Natural killer cell treated with Interleukin-12 subunit alpha and Interleukin-12 subunit beta and Interleukin-15 and Interleukin-18, amount 100 ng/mL, for 72 hours (primary cell): ENCODE measurements at places on chromosomes 6 and 20. TPM values are rescaled to one million over a fixed set of nuclear protein-coding genes. Genes with fewer than 3 reads are reported as not detected.

The SRSF6 gene
- 153 TPM for total RNA-seq

The EDN1 gene
- total RNA-seq, result 0.20 TPM

DNA sequence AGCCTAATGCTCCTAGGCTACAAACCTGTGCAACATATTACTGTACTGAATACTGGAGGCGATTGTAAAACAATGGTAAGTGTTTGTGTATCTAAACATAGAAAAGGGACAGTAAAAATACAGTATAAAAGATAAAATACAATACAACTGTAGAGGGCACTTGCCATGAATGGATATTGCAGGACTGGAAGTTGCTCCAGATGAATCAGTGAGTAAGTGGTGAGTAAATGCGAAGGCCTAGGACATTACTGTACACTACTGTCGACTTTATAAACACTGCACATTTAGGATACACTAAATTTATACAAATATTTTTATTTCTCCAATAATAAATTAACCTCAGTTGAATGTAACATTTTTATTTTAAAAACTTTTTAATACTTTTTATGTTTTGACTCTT lies 485.0 kb downstream of the MMUT start:
- no peak overlapping the region for H3K4me3 ChIP-seq
- no peaks in the 10 kb centered on the region for H3K27me3 ChIP-seq
- no peaks in the 10 kb centered on the region for H3K36me3 ChIP-seq
- H3K4me1 ChIP-seq, result no peaks in the 10 kb centered on the region
- no peak overlapping the region for H3K27ac ChIP-seq
- DNase-seq, result no peak

The ADGRF1 gene
- not detected for total RNA-seq

The SLC13A3 gene
- 0.47 TPM for total RNA-seq

The MUC22 gene
- not detected for total RNA-seq

The ADTRP gene
- 1.0 TPM for total RNA-seq

DNA sequence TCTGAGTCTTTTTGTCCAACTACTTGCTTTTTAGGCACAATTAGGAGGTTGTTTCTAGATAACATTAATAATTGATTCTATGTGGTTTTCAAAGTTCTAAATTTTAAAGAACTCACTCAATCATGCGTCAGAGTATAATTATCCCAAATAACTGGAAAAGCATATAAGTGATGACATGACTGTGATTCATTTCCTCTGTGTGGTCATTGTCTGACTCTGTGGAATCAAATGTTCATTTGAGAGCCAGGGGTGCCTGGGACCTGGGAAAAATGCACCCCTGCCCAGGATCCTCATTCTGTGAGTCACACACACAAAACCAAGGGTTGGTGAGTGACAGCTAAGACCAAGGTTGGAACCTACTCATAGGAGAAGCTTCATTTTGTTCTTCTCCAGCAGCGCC lies 127.1 kb upstream of the MLIP start:
- no peak overlapping the region for H3K4me3 ChIP-seq
- no peaks in the 10 kb centered on the region for H3K36me3 ChIP-seq
- DNase-seq, result no peak
- H3K27ac ChIP-seq, result no peak overlapping the region

- peaks cover 9% of the 10 kb centered on the region for H3K27me3 ChIP-seq
- no peak for DNase-seq
- no peaks in the 10 kb centered on the region for H3K4me1 ChIP-seq
- no peak overlapping the region for H3K27ac ChIP-seq
- H3K36me3 ChIP-seq, result no peaks in the 10 kb centered on the region
- H3K4me3 ChIP-seq, result no peak overlapping the region
Measured at GRCh38 chr20:23270382-23270911, 80.1 kb upstream of the NXT1 start.

DNA sequence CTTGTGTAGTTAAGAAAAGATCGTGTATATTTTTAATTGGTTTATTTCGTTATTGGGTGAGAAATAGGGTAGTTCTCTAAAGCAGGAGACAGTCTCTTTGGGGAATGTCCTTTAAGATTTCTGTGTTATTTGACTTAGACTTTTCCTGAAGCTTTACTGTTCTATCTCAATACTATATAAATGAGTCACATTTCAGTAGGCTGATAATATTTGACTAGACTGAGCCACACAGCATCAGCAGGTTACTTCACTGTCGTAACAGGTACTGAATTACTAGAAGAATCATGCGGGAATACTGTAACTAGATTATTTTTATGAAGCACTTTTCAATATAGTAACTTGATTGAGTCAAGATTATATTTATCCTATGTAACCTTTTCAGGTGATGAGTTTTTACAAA lies 1.4 kb downstream of the SMAP1 start:
- H3K4me1 ChIP-seq, result peaks cover 65% of the 10 kb centered on the region
- H3K4me3 ChIP-seq, result peak overlapping the region; percentile 95
- H3K36me3 ChIP-seq, result no peaks in the 10 kb centered on the region

DNA sequence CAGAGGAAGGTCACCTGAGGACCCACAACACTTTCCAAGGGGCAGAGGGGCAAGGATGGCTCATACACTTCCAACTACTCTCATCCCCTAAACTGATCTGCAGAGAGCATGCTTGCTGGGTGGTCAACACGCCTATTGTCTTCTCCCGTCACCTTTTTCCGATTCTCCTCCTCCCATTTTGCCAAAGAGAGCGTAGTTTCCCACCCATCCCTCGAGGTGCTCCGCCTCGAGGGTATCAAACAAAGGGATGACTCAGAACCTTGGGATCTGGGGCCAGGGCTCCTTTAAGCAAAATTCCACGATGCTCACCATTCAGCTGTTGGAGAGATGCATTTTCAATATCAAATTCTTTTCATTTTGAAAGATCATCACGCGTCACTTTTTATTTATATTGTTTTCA lies 507.5 kb upstream of the SULF2 start:
- H3K27ac ChIP-seq, result no peak overlapping the region
- DNase-seq, result no peak
- no peak overlapping the region for H3K4me3 ChIP-seq
- peaks cover 32% of the 10 kb centered on the region for H3K27me3 ChIP-seq
- H3K4me1 ChIP-seq, result no peaks in the 10 kb centered on the region
- H3K36me3 ChIP-seq, result no peaks in the 10 kb centered on the region

- H3K27me3 ChIP-seq, result no peaks in the 10 kb centered on the region
- DNase-seq, result no peak
- H3K36me3 ChIP-seq, result peaks cover 5% of the 10 kb centered on the region
Measured at GRCh38 chr6:54681987-54682386, 164.6 kb upstream of the FAM83B start.

DNA sequence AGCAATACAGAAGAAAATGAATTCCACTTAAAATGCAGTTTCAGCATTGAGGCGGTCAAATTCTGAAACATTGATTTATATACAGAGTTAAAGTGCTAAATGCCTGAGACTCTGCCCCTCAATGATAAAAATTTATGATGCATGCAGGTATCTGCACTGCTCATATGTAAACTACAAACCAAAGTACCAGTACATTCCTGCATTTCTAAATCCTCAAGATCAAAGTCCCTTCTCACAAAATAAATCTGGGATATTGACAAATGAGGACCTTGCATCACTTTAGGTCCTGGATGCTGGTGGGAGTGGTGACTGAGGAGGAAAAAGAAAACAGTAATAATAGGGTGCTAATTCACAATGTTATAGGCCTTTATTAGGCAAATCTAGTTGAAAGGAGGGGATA lies 101.9 kb downstream of the FIG4 start:
- no peaks in the 10 kb centered on the region for H3K4me1 ChIP-seq
- peaks cover 4% of the 10 kb centered on the region for H3K36me3 ChIP-seq
- H3K27ac ChIP-seq, result no peak overlapping the region
- no peaks in the 10 kb centered on the region for H3K27me3 ChIP-seq
- no peak for DNase-seq

The SOX12 gene
- total RNA-seq, result 1.5 TPM

The CRIP3 gene
- total RNA-seq, result 2.0 TPM

- no peaks in the 10 kb centered on the region for H3K4me1 ChIP-seq
- H3K36me3 ChIP-seq, result no peaks in the 10 kb centered on the region
- no peak overlapping the region for H3K4me3 ChIP-seq
- no peak for DNase-seq
- H3K27me3 ChIP-seq, result peaks cover 15% of the 10 kb centered on the region
- H3K27ac ChIP-seq, result no peak overlapping the region
Measured at GRCh38 chr20:17878912-17879602, 89.5 kb downstream of the SNX5 start.

The OXT gene
- total RNA-seq, result not detected

DNA sequence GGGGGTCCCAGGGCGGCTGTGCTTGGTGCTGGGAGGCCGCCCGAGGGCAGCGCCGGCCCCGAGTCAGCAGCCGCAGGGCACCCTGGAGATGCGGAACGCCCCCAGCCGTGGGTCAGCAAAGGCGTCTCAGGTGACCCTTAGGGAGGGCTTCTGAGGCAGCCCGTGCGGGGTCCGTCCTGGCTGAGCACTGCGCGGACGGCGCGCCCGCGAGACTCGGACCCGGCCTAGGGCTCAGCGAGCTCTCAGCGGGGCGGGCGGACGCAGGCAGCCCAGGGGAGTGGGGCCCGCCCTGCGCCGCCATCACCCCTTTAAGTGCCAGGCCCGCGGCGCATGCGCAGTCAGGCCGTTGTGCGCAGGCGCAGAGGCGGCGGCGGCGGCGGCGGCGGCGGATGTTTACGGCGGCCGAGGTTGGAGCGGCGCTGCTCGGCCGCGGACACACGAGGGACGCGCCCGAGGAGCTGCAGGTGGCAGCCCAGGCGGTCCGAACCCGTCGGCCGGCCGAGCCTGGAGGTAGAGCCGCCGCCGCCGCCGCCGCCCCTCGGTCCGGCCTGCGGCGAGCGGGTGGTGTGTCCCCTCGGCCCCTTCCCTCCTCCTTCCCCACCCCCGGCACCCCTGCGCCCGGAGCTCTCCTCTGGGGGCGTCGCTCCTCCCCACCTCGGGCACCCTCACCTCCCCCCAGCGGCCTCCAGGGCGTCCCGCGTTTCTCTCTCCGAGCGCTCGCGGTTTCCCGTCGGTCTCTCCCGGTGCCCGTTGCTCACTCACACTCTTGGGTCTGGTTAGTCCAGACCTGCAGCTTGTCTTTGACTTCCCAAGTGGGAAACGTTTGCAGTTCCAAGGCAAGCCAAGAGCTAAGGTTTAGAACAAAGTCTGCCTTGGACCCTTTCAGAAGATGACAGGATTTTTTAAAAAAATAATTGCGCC lies at the start of gene PCMTD2:
PCMTD2 (plus strand) TSS at position 388 of the 921 bp plus-strand sequence. CDS start 4,218 bp downstream, outside the sequence.
- H3K36me3 ChIP-seq, result no peaks in the 10 kb centered on the region
- DNase-seq, result peak; percentile 91
- peak within 1 kb of the TSS; percentile 86 for H3K4me3 ChIP-seq
- peaks cover 4% of the 10 kb centered on the region for H3K27me3 ChIP-seq
- peaks cover 34% of the 10 kb centered on the region for H3K4me1 ChIP-seq

The TRIM10 gene
- not detected for total RNA-seq

DNA sequence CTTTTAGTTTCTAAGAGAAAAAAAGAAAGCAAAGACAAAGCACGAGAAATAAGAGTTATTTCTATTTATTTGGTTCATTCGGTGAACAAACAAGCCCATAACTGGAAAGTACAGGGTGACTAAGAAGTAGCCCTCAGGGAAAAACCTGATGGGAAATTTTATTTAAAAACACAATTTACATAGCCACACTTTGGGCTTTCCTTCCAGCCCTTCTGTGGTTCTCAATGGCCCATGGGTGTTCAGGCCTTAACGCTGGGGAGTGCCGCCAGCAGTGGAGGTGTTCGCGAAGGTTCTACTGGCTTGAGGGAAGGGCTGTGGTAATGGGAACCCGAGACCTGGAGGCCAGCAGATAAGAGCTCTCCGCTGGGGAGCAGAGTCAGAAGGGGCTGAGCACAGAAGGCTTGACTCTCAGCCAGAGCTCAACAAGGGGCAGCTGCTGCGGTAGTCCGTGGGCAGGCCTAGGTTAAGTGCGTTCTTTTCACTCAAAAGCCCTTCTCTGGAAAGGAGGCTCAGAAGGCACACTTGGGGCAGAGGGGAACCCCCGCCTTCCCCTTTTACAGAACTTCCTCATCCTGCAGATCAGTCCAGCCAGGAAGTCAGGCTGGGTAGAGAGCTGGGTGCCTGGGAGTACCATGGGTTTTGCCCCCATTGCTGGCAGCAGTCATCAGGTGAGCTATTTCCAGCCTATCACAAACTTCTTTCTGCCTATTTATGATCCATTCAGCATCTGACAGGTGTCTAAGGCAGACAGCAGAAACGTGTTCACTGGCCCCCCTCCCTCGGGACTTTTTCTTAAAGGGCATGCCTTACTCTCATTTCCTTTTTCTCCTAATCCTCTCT lies 8.8 kb upstream of the CD83 start:
- peaks cover 9% of the 10 kb centered on the region for H3K36me3 ChIP-seq
- peak overlapping the region; percentile 77 for H3K4me3 ChIP-seq
- peak overlapping the region; percentile 63 for H3K27ac ChIP-seq
- DNase-seq, result peak; percentile 78
- H3K27me3 ChIP-seq, result peaks cover 8% of the 10 kb centered on the region

- H3K27ac ChIP-seq, result peak overlapping the region; percentile 10
- no peak for DNase-seq
- H3K4me3 ChIP-seq, result no peak overlapping the region
- no peaks in the 10 kb centered on the region for H3K27me3 ChIP-seq
- H3K36me3 ChIP-seq, result peaks cover 32% of the 10 kb centered on the region
Measured at GRCh38 chr6:154822947-154823558, 89.8 kb downstream of the SCAF8 start.

The FABP7 gene
- not detected for total RNA-seq

- no peak overlapping the region for H3K27ac ChIP-seq
- no peaks in the 10 kb centered on the region for H3K36me3 ChIP-seq
- DNase-seq, result no peak
- H3K27me3 ChIP-seq, result no peaks in the 10 kb centered on the region
- no peaks in the 10 kb centered on the region for H3K4me1 ChIP-seq
Measured at GRCh38 chr6:22294301-22294700, 2.5 kb downstream of the PRL start.

DNA sequence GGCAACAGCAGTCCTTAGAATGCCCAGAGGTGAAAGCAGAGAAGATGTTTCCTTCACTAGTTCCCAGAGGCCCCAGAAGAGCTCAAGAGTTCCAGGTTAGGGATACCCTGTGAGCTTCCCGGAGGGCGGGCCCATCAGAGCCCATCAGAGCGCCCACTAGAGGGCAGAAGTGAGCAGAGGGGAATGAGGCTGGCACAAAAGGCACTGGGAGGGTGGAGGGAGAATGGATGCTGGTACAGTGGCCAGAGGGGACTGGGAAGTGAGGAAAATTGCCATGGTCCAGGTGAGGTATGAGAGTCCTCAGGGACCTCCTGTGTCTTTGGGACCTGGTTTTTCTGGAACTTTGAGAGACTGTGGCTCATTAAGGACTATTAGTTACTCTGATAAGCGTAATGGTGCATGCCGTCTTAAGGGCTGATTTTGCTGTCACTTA lies 57.3 kb downstream of the LINC00237 start:
- H3K36me3 ChIP-seq, result no peaks in the 10 kb centered on the region
- no peak overlapping the region for H3K4me3 ChIP-seq

DNA sequence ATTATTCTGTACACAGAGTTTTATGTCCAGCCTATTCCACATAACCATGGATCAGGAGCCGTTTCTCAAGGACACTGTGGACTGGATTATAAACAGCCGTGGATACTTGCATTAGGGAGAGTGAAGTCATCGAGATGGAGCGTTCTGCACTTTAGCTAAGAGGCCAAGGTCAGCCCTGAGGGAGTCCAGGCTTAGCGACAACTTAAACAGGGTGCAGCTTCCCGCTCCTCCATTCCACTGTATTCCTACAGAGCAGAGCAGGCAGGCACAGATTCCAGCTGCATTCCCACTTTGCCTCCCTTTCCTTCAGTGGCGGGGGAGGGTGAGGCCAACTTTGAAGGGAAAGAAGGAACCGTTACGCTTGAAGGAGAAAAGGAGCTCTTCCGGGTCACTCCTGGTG lies 59.5 kb downstream of the RAMACL start:
- H3K27ac ChIP-seq, result no peak overlapping the region
- H3K4me1 ChIP-seq, result peaks cover 4% of the 10 kb centered on the region
- peaks cover 13% of the 10 kb centered on the region for H3K27me3 ChIP-seq
- H3K36me3 ChIP-seq, result no peaks in the 10 kb centered on the region
- H3K4me3 ChIP-seq, result no peak overlapping the region
- DNase-seq, result no peak

The PTCRA gene
- total RNA-seq, result not detected

The MAP1LC3A gene
- 6.4 TPM for total RNA-seq
